AG08395 (cell line): ENCODE measurements at places on chromosomes 2 and 18.
A peak's percentile ranks its signal among the peaks of the same experiment; 100 is the strongest.

- DNase-seq, result peak; percentile 94
Observed at GRCh38 chr2:36655453-36655852, 41.1 kb upstream of the VIT start.

- no peak for DNase-seq
Observed at GRCh38 chr2:107430596-107431266, 396.0 kb upstream of the RGPD4 start.

DNA sequence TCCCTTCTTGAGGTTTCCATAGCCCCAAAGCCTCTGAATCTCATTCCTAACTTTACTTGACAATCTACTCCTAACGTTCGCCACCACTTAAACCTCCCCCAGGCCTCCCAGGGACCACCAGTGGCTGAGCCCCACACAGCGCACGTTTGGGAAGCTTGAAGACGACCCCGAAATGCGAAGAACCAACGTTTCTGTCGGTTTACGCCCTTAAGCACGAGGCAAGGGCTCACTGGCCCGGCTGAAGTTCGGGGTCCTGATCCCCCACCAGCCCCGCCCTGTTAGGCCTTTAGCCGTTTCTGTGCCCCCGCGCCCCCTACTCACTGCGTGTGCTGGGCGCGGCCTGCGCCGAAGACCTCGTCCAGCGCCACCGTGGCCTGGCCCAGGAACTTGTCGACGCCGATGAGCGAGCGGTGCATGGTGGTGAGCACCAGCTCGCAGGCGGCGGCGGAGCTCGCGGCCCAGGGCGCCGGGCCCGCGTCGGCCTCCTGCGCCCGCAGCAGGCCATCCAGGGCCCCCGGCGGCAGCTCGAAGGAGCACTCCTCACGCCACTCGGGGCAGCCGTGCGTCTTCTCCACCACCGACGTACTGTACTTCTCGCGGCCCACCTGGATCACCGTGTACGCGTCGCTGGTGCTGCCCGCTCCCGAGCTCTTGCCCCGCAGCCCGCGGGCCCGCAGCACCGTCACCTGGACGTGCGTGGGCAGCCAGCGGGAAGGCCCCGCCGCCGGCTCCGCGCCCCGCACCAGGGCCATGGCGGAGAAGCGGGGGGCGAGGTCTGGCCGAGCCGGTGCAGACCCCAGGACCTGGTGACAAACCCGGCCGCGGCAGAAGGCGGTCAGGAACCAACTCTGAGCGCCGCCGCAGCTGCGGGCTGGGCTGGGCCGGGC, 479 bp downstream of the RAB11FIP5 start:
- peak; percentile 19 for DNase-seq

DNA sequence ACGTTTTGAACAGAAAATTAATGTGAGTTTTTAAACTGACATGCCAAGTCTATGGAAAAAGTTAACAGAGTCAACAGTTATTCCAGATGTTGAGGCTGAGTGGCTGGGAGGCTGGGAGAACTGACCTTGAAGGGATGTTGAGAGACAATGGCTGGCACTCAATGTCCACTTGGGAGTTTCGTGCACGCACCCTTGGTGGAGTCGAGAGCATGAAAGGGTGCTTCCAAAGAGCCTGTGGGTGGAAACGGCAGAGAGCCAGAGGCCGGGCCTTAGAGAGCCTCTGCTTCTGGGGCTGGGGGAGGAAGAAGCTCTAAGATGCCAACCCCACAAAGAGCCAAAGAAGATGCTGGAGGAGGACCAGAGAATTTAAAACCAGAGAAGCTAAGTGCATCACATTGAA, 63.4 kb upstream of the L3MBTL4 start:
- DNase-seq, result no peak
